Chondrocyte (in vitro differentiated cells): ENCODE measurements at places on chromosomes 16 and 17. TPM values are rescaled to one million over a fixed set of nuclear protein-coding genes. Genes with fewer than 3 reads are reported as not detected.

The SLC38A10 gene
- 115 to 147 TPM (median 116 TPM) in 3 replicates for total RNA-seq

The KRTAP9-4 gene
- not detected in 3 replicates for total RNA-seq

The SP6 gene
- total RNA-seq: 0.05 to 0.15 TPM (median 0.08 TPM) in 3 replicates

The CISD3 gene
- 17.2 to 18.4 TPM (median 17.9 TPM) in 3 replicates for total RNA-seq

The GRIN2C gene
- total RNA-seq: 0.07 to 0.28 TPM in 2 of 3 replicates, not detected in the other

The USP6 gene
- total RNA-seq: 0.10 to 0.15 TPM (median 0.12 TPM) in 3 replicates

The SLC38A8 gene
- not detected in 3 replicates for total RNA-seq

The RCVRN gene
- not detected in 3 replicates for total RNA-seq

The SLC9A5 gene
- total RNA-seq: 3.0 to 5.6 TPM (median 3.4 TPM) in 3 replicates

GRCh38 chr16:20147091-20147490, 73.4 kb upstream of the GPR139 start:
- no peak overlapping the region for H3K4me3 ChIP-seq
- no peaks in the 10 kb centered on the region for H3K36me3 ChIP-seq
- H3K27me3 ChIP-seq: no peaks in the 10 kb centered on the region
- no peak overlapping the region for H3K27ac ChIP-seq
- DNase-seq: no peak

- H3K4me3 ChIP-seq: no peak overlapping the region
- no peak overlapping the region for H3K27ac ChIP-seq
- DNase-seq: peak; percentile 18
- peaks cover 8% of the 10 kb centered on the region for H3K4me1 ChIP-seq
- H3K36me3 ChIP-seq: no peaks in the 10 kb centered on the region
Observed at GRCh38 chr16:57868913-57869520, 66.7 kb upstream of the KIFC3 start.

DNA sequence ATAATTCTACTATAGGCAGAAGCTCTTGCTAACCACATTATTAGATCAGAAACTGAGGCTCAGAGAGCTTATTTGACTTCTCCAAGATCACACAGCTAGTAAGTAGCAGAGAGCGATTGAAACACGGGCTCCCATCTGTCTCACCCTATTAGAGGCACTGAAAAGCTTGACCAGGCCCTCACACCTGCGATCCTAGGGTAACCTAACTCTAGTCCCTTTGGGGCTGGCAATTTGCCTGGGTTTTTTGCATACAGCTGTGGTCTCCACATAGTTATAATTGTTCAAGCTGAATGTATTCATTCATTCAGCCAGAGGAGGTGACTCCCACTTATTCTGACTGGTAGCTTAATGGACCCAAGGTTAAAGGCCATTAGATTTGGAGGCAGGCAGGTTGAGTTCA, 121.2 kb downstream of the ANKFN1 start:
- peaks cover 2% of the 10 kb centered on the region for H3K27me3 ChIP-seq
- H3K27ac ChIP-seq: no peak overlapping the region
- no peak overlapping the region for H3K4me3 ChIP-seq
- DNase-seq: no peak

DNA sequence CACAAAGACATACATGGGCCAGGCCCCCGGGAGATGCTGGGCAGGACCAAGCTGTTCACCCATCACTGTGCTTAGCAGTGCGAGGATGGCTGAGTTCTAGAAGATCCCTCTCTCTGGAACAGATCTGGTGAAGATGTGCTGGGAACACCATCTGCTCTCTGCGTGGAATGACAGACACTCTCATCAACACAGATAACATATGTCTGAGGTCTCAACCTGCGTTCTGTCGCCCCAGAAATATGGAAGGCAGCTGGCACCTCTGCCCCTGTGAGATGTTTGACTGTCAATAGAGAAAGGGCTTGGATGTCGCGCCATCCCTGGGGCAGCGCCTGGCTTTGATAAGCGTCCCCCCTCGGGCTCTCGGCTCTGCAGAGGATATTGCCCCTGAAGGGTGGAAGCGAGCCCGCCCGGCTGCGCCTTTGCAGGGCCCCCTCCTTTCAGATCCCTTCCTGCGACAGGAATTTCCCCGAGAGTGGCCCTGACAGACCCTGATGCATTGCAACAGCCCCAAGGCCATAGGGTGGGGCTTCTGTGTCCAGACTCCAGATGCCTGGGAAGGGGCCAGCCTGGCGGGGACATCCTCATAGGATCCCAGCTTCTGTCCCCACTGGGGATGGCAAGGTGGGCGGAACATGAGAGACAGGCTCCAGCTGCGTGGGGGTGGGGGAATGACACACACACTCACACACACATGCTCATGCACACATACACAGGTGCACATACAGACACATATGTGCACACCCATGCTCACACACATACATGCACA, 86.9 kb upstream of the ZNF469 start:
- no peak overlapping the region for H3K4me3 ChIP-seq
- peaks cover 48% of the 10 kb centered on the region for H3K4me1 ChIP-seq
- no peaks in the 10 kb centered on the region for H3K27me3 ChIP-seq
- DNase-seq: peak; percentile 66
- no peaks in the 10 kb centered on the region for H3K36me3 ChIP-seq

GRCh38 chr17:82750241-82750908, 1.5 kb upstream of the TBCD start:
- peaks cover 25% of the 10 kb centered on the region for H3K4me1 ChIP-seq
- H3K27ac ChIP-seq: no peak overlapping the region
- DNase-seq: no peak

DNA sequence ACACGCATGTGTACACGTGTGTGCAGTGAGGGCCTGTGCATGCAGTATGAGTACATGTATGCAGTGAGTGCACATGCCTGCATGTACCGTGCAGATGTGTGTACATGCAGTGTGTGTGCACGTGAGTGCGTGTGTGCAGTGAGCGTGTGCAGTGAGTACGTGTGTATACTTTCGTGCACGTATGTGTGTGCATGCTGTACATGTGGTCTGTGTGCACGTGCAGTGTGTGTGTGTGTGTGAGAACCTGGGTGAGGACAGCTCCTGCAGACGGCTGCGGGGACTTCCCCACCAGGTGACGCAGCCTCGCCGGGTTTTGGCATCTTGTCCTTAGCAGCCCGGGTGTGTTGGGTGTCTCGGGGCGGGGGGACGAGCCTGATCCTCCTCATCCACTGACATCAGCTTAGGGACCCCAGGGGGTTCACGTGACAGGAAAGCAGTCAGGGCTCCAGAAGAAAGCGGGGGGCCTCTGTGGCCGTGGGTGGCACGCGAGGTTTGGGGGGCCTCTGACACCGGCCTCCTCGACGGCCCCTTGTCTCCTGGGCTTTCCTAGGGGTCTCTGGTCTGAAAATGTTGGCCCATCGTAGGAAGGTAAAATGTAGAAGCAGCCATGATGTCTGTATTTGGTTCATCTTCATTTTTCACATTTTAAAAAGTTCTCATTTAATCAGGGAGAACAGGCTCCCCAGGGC, 119.6 kb upstream of the ZNF750 start:
- peaks cover 13% of the 10 kb centered on the region for H3K36me3 ChIP-seq
- H3K4me3 ChIP-seq: no peak overlapping the region
- no peaks in the 10 kb centered on the region for H3K27me3 ChIP-seq
- H3K27ac ChIP-seq: no peak overlapping the region

- no peak overlapping the region for H3K4me3 ChIP-seq
- H3K4me1 ChIP-seq: peaks cover 8% of the 10 kb centered on the region
- peaks cover 42% of the 10 kb centered on the region for H3K27me3 ChIP-seq
- peaks cover 9% of the 10 kb centered on the region for H3K36me3 ChIP-seq
Observed at GRCh38 chr17:61450641-61451537, 1.3 kb upstream of the TBX4 start.

- no peak overlapping the region for H3K4me3 ChIP-seq
- DNase-seq: no peak
- peak overlapping the region; percentile 86 for H3K27ac ChIP-seq
- H3K27me3 ChIP-seq: no peaks in the 10 kb centered on the region
- peaks cover 63% of the 10 kb centered on the region for H3K4me1 ChIP-seq
- peaks cover 3% of the 10 kb centered on the region for H3K36me3 ChIP-seq
Observed at GRCh38 chr17:4136373-4136772, 6.5 kb downstream of the ZZEF1 start.

DNA sequence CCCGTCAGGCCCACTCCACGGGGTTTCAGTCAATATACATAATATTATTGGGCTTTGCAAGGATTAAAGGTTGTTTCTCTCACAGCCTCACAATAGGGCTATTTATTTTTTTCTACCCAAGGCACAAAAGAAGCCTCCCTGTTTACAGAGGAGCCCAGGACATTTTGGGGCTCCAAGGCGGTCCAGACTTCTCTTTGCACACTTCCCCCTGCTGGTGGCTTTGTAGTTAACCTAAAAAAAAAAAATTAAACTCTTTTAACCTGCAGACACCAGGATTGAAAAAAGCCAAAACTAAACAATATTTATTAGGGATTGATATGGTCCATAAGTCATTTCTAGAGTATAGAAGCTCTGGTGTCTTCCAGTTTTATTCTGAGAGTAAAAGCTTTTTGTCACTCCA, 169.7 kb upstream of the ZFHX3 start:
- no peak overlapping the region for H3K4me3 ChIP-seq
- no peaks in the 10 kb centered on the region for H3K36me3 ChIP-seq
- H3K27ac ChIP-seq: no peak overlapping the region
- H3K4me1 ChIP-seq: peaks cover 11% of the 10 kb centered on the region
- no peaks in the 10 kb centered on the region for H3K27me3 ChIP-seq

GRCh38 chr17:58693208-58693607, 806 bp downstream of the RAD51C start:
- H3K4me1 ChIP-seq: peaks cover 23% of the 10 kb centered on the region
- H3K36me3 ChIP-seq: no peaks in the 10 kb centered on the region
- no peak for DNase-seq
- peak overlapping the region; percentile 94 for H3K27ac ChIP-seq
- H3K27me3 ChIP-seq: no peaks in the 10 kb centered on the region
- peak overlapping the region; percentile 81 for H3K4me3 ChIP-seq

DNA sequence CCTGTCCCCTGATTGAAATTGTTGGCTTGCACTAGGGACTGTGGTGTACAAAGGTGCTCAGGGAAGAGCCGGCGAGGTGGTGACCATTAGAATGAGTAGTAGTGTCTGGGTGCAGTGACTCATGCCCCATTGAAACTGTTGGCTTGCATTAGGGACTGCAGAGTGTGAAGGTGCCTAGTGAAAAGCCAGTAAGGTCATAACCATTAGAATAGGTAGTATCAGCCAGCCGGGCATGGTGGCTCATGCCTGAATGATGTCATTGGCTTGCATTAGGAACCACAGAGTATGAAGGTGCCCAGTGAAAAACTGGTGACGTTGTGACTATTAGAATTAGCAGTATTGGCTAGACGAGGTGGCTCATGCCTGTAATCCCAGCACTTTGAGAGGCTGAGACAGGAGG, 78.9 kb downstream of the ABCC6 start:
- H3K4me3 ChIP-seq: no peak overlapping the region
- peaks cover 9% of the 10 kb centered on the region for H3K4me1 ChIP-seq
- DNase-seq: no peak
- H3K27me3 ChIP-seq: no peaks in the 10 kb centered on the region

DNA sequence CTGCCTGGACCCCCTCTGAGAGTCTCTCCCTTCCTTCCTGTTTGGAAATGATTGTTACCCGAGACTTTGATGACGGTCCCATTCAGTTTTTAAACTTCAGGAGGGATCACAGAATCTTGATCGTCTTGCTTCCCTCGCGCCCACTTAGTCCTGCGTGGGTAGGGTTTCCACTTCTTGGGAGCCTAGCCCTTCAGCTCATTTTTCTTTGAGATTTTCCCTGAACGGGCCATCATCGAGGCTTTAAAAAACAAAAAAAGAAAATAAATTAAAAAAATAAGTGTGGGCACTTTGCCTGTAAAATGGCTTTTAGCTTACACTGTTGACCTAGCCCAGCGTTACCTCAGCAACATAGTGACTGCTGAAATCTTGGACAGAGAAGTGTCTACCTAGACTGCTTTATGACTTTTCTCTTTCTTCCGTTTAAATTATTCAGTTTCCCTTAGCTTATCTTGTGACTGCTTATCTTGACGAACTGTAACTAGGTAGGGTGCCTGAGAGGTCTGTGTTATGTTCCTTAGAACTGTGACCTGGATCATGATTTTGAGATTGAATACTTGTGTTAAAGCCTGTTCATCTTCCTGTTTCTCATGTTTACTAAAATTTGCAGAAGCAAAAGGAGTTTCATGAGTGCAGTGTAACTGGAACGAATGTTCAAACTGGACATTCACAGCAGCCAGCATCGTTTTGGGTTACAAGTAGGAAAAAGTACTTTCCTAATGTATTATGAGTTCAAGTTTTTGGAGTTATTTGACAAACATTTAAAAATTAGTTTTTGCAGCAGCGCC, 874 bp downstream of the WWP2 start:
- H3K4me3 ChIP-seq: peak overlapping the region; percentile 91
- H3K36me3 ChIP-seq: no peaks in the 10 kb centered on the region
- peaks cover 10% of the 10 kb centered on the region for H3K4me1 ChIP-seq
- no peak for DNase-seq
- peak overlapping the region; percentile 99 for H3K27ac ChIP-seq

GRCh38 chr17:2094891-2095535, 40.1 kb downstream of the HIC1 start:
- DNase-seq: peak; percentile 64
- H3K4me3 ChIP-seq: no peak overlapping the region
- H3K4me1 ChIP-seq: peaks cover 31% of the 10 kb centered on the region
- H3K27ac ChIP-seq: peak overlapping the region; percentile 5

- peaks cover 12% of the 10 kb centered on the region for H3K27me3 ChIP-seq
- DNase-seq: no peak
- no peaks in the 10 kb centered on the region for H3K4me1 ChIP-seq
- H3K4me3 ChIP-seq: no peak overlapping the region
- no peak overlapping the region for H3K27ac ChIP-seq
- H3K36me3 ChIP-seq: no peaks in the 10 kb centered on the region
Observed at GRCh38 chr16:10678655-10679054, 16.1 kb downstream of the TEKT5 start.

DNA sequence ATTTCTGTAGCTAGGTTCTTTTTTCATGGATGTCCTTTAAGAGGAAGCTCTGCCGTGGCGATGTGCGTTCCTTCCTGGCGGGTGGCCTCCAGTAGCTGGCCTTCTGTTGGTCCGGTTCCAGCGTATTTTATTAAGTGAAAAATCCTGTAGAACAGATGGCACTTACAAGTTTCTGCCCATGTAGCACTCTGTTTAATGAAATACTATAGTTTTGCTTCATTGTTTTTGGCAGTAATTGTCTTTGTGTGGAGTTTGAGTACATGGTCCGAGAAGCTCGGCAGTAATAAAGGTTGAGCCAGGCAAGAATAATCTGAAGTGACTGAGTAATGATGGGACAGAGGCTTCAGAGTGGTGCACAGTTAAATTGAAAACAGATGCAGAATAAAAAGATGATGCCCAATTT, 20.4 kb downstream of the USP10 start:
- H3K4me3 ChIP-seq: no peak overlapping the region
- H3K27ac ChIP-seq: peak overlapping the region; percentile 23
- H3K36me3 ChIP-seq: no peaks in the 10 kb centered on the region
- H3K4me1 ChIP-seq: peaks cover 28% of the 10 kb centered on the region

GRCh38 chr17:2388020-2388682, 12.7 kb downstream of the MNT start:
- no peak for DNase-seq
- H3K27ac ChIP-seq: no peak overlapping the region
- H3K4me1 ChIP-seq: peaks cover 22% of the 10 kb centered on the region
- peaks cover 6% of the 10 kb centered on the region for H3K36me3 ChIP-seq
- H3K4me3 ChIP-seq: no peak overlapping the region
